EH (cell line): ENCODE measurements at places on chromosomes 7 and 10.

- no peak for DNase-seq
Measured at GRCh38 chr7:118140468-118140867, 43.5 kb upstream of the LSM8 start.

DNA sequence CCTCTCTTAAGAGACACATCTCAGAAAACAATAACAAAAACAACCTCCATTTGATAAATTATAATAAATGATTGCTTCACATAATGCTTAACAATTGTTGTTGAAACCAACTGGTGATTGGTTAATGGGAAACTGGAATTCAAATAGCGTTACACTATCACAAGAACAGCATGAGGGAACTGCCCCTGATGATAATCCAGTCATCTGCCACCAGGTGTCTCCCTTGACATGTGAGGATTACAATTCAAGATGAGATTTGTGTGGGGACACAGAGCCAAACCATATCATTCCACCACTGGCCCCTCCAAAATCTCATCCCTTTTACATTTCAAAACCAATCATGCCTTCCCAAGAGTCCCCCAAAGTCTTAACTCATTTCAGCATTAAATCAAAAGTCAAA, 375.9 kb downstream of the BMPER start:
- peak; percentile 27 for DNase-seq

GRCh38 chr10:650886-651615, 38.4 kb downstream of the DIP2C start:
- DNase-seq: peak; percentile 84

DNA sequence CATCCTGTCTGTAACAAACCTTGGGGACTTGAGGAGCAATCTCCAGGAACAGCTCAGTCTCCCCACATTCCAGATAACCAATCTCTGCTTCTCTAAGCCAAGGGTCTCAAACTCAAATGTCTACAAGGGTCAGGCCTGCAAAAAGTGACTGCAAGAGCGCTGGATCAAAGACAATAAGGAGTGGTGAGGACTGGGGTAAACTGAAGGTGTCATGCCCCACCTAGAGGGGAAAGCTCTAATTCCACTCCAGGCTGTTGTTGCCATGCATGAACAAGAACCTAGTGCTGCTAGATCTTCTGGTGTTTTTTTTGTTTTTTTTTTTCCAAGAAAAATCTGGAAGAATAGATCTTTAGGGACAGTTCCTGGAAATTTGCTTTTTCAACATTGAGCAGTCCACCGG, 117.9 kb upstream of the MACROH2A2 start:
- DNase-seq: peak; percentile 8

- peak; percentile 37 for DNase-seq
Measured at GRCh38 chr7:98116656-98117461, 10.2 kb downstream of the LMTK2 start.

DNA sequence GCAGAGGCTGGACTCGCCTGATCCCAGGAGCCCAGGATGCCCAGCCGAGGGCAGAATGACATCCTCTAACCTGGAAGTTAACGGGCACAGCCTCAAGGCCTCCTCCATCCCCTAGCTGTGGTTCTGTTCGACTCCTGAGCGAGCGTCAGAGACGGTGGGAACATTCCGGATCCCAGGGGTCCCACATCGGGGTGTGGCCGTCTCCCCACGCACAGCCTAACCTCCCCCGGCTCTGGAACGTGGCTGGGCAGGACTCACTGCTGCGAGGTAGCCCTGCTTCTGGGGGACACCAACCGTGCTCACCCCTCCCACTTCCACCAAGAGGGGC, 8.4 kb downstream of the FOXL3 start:
- no peak for DNase-seq

- DNase-seq: no peak
Measured at GRCh38 chr7:156173346-156173745, 361.1 kb upstream of the SHH start.

DNA sequence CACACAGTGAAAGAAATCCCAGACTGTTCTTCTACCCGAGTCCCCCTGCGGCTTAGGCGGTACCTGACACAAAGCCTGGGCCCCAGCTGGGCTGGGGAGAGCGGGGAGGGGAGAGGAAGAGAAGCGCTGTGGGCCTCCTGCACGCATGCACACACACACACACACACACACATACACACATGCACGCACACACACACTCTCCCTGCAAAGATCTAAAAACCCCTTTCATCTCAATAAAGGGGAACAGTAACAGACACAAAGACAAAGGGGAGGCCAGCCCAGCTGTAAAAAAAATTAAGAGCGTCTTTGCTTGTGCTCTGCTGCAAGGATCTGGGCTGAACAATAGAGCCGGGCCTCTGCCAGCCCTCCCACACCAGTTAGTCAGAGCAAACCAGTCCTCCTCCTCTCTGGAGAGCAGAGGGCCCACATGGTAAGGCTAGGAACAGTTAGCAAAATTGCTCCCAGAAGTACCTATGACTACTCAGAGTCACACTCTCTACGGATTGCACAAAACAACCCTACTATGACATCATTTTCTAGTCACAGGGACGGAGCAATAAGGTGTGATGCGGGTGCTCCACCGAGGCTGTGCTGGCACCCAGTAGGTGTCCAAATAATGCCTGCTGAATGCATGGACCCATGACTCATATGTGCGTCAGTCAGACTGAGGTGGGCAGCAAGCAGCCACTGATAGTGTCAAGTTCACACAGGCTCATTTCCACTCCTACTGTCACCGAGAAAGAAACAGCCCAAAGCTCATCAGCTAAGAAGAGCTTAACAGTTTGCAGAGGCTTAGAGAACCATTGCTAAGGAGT, 9.2 kb downstream of the ITPRIP start:
- DNase-seq: peak; percentile 86

GRCh38 chr10:80253266-80253962, 36.0 kb downstream of the MAT1A start:
- no peak for DNase-seq

GRCh38 chr7:23396222-23397015, 73.9 kb downstream of the IGF2BP3 start:
- peak; percentile 67 for DNase-seq

DNA sequence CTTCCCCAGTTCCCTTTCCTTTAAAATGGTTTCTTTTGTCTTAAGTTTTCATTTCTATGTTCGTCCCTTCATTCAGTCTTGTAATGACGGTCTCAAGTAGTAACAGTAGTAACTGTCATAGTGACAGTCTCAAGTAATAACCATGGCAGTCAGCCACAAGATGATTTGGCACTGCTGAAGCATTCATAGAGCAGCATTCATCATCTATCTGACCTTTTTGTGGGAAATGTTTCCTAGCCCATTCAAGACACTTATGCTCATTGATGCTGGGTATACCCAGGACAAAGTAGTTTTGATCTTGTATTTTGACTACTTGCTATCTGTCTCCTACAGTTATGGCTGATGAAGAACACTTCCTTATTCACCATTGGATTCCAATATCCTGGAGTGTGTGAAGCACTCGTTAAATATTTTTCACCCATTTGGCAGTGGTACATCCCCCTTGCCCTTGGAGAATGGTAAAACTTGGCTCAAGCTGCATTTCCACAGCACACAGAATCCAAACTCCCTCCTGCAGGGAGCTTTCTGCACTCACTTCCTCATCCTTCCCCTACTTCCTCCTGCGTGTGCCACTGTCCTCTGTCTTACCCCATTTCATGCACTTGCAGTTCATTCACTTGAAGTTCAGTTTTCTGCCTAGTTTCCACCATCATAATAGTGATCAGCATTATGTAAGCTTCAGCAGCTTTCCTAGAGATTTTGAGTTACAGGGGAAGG, 19.0 kb downstream of the GIMAP4 start:
- no peak for DNase-seq

GRCh38 chr7:69892790-69893189, 294.5 kb downstream of the AUTS2 start:
- DNase-seq: no peak

DNA sequence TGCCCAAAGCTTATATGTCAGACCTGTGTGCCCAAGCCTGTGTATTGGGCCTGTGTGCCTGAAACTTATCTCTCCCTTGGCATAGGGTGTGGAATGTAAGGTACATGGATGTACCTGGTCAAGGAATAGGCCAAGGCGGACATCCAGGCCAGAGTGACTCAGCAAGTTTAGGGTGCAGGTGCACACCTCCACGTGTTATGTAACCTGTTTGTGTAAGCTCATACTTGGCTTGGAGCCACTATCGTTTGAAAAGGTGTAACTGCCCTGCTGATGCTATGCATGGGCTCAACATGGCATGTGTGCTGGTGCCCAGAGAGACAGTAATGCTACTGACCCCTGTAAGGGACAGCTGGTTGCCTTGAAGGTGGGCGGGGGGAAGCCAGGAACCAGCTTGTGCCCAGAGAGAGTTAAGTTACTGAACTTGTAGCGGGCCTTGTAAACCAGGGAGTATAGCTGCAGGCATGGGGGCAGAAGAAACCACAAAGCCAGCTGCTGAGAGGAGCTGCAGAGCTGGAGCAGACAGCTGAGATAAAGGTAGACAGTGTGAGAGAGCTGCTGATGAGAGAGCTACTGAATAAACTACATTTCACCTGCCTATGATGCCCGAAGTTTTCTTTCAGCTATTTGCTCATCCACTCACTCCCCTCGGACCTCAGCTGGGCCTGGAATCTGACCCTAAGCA, 656.4 kb upstream of the ZWINT start:
- DNase-seq: no peak

DNA sequence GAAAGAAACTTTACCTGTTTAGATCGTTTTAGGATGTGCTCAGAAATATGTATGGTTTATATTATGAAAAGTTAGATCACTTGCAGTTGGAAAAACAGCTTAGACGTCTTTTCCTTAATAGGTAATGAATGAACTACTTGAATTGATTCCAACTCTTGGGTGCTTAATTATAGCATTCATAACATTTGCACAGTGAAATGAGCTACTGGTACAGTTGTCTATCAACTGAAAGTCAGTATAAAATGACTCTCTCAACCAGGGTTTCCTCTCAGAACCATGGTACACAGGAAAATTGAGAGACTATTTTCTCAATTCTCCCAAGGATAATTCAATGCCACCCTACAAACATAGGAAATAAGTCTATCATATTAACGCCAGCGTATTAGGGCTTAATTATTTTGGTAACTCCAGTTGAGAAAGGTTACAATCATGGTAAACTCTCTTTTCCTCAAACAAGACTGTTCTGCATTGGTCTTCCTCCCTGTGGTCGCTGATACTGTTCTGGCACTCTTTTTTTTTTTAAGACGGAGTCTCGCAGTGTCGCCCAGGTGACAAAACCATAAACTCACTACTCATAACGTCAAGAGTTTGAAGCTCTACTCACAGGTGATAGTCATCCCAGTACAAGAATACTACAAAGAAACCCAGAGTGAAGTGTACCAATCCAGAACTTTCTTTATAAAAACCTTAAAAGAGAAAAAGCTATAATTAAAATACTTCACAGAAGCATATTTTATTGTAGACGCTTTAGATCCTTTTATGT, 2.0 kb downstream of the ANLN start:
- peak; percentile 50 for DNase-seq

- DNase-seq: no peak
Measured at GRCh38 chr10:104505521-104506042, 135.5 kb upstream of the SORCS3 start.

GRCh38 chr10:47337310-47337709, 10.9 kb upstream of the RBP3 start:
- DNase-seq: no peak

GRCh38 chr10:111093741-111094380, 17.0 kb downstream of the ADRA2A start:
- peak; percentile 51 for DNase-seq

GRCh38 chr7:29229066-29229465, 34.5 kb downstream of the CHN2 start:
- DNase-seq: no peak

DNA sequence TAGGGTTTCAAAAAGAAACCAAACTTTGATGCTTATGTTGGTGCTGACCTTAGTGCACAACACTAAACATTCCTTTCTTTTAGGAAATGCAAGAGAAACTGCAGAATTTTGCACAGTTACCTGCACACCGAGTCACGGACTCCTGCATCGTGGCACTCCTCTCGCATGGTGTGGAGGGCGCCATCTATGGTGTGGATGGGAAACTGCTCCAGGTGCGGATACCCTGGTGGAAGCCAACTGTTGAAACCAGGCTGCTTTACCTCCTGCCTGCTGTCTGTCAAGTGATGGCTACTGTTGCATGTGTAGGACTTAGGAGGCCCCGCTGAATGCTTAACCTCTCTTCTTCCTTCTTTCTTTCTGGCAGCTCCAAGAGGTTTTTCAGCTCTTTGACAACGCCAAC, 11.7 kb downstream of the CASP2 start:
- peak; percentile 11 for DNase-seq

- no peak for DNase-seq
Measured at GRCh38 chr10:97715259-97715874, 1.8 kb downstream of the MARVELD1 start.

- peak; percentile 91 for DNase-seq
Measured at GRCh38 chr7:114944745-114945625, 23.1 kb downstream of the MDFIC start.

DNA sequence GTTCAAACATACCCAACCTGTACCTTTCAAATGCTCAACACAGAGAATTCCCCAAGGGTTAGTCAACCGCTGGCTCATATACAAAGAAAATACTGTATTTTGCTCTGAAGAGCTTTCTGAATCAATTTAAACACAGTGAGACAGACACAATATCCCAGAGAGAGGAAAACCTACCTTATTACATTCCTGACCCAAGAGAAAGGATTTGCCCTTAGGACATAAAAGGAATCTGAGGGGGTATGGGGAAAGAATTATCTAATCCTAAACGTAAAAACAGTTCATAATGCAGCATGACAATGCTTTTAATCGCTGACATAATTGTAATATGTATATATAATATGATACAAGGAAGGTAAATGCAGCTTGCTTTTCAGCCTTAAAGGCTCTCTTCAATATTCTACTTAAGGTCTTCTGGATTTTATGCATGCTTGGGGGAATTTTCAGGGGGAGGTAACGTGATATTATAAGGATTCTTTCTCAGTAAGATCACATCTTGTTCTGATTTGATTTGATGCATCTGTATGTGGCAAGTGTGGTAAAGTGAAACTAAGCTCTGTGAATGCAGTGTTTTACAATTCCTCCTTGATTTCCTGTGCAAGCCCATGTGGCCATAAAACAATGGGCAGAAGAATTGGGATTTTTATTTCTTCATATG, 240.5 kb downstream of the GLI3 start:
- peak; percentile 82 for DNase-seq

DNA sequence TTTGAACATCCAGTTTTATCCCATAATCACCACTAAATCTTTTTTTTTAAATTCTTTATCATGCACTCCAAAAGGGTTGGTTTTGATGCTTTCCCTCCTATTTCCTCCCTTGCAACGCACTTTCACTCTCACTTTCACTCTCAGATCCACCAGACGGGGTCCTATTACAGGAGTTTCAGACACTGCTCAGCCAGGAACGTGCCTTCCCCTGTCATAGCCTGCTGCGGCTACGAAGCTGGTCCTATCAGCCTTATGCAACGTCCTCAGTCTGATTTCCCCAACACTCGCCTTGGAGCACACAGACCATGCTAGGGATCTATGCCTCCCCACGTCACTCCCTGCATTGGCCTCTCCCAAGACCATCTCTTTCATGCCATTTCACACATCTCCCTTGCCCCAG, 23.4 kb downstream of the ZPBP start:
- peak; percentile 10 for DNase-seq
